Amygdala (tissue), 56 donors: ENCODE measurements at places on chromosomes 11 and 22.

GRCh38 chr11:102428696-102429095 lies 23.9 kb downstream of the TMEM123 start:
- no peak for DNase-seq

DNA sequence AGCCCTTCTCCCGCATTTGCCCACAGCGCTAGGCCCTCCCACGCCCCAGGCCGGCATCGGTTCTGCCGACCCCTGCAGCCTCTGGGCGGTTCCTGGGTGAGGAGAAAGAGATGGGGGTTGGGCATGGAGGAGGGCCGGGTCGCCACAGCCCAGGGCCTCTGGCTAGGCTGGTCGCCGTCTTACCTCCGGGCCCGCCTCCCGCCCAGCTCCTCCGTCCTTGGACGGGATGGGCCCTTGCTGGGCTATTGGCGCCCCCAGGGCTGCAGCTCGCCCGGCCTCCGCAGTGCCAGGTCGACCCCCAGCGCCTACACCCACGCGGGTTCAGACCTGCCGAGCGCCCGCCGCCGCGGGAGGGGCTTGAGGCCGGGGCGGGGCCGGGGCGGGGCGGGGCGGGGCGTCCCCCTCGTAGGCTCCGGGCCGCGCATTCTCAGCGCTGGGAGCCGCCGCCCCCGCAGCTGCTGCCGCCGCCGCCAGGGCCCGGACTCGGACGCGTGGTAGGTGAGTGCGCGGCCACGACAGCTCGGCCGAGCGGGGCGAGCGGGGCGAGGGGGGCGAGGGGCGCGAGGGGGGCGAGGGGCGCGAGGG lies at the start of gene CD151:
Gene CD151 (plus strand): TSS at position 424 of the 585 bp plus-strand sequence. CDS start 3,118 bp downstream, outside the sequence.
- no peak for DNase-seq

GRCh38 chr11:32267679-32268187 lies 167.6 kb downstream of the WT1 start:
- no peak for DNase-seq

DNA sequence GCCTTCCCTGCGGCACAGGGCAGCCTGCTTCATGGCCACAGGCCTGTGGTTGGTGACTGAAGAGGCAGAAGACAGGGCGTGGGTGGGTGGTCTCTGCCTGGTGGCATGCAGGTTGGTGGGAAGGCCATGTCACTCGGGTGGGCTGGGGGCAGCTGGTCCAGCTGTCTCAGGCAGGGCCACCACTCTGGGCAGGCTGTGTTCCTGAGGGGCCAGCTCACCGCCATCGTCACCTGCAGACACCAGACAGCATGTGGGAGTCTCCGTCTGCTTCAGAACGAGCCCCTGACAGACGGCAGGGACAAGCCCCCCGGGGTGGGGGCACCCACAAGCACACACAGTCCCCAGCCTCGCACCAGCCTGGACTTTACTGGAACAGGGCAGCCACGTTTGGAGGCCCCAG lies 750.1 kb downstream of the BRD1 start:
- no peak for DNase-seq

DNA sequence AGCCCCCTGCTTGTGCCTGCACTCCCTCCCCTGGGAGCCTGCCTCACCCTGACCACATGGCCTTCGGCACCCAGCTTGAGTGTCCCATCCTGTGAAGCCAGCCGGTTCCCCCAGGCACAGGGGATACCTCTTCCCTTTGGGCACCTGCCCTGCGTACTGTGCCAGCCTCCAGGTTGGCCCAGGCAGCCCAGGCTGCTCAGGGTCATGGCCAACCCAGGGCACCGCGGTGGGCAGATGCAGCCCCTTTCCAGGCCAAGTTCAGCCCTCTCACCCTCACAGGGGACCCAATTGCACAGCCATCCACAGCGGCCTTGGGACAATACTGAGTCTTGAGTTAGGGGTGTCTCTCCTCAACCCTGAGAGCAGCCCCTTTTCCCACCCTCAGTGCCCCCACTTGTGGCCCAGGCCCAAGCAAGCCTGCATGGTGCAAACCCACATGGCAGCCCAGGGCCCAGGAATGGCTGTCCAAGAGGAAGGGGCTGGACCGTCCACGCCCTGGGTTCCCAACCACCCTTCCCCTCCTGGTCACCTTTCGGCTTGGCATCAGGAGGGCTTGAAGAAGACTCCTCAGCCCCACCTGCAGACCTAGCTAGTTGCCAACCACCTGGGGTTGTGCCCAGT lies 87.7 kb downstream of the CDKN1C start:
- no peak for DNase-seq

DNA sequence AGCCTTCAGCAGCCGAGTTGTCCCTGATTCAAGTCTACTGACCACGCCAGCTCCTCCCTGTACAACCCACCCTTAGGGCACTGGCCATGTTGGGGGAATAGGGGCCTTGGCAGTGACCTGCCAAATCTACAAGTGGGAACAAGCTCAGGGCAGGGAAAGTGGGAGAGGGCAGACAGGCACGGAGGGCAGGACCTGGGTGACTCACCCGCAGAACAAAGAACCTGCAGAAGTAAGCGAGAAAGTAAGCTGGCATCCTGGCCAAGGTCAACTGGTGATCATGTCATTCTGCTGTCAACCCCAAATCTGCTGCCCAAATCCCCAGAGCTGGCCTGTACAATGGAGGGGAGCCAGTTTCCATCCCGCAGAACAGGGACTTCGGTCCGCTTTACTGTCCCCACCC lies 7.9 kb upstream of the SCGB1A1 start:
- DNase-seq, result no peak

- no peak for DNase-seq
These were observed 40.5 kb downstream of the IL18BP start for GRCh38 chr11:72039031-72039855.

- DNase-seq, result no peak
These were observed 31.4 kb downstream of the PLAAT5 start for GRCh38 chr11:63459586-63459985.

DNA sequence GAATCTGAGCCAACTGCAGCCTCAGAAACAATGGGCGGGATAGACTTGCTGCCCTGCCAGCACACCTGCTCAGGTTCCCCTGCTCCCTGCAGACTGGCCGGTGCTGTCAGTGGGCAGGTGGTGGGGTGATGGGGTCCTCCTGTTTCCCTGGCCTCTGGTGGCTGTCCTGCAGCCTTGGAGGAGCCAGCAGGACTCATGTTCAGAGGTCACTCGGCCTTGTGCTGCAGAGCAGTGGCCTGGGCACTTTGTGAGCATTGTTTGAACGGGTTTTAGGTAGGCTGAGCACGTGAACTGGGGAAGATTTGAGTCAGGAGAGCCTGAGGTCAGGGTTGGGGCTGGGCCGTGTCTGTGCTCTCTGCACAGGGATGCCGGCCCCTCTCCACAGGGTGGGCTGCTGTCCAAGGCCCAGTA lies 17.6 kb downstream of the PPIL2 start:
- no peak for DNase-seq

DNA sequence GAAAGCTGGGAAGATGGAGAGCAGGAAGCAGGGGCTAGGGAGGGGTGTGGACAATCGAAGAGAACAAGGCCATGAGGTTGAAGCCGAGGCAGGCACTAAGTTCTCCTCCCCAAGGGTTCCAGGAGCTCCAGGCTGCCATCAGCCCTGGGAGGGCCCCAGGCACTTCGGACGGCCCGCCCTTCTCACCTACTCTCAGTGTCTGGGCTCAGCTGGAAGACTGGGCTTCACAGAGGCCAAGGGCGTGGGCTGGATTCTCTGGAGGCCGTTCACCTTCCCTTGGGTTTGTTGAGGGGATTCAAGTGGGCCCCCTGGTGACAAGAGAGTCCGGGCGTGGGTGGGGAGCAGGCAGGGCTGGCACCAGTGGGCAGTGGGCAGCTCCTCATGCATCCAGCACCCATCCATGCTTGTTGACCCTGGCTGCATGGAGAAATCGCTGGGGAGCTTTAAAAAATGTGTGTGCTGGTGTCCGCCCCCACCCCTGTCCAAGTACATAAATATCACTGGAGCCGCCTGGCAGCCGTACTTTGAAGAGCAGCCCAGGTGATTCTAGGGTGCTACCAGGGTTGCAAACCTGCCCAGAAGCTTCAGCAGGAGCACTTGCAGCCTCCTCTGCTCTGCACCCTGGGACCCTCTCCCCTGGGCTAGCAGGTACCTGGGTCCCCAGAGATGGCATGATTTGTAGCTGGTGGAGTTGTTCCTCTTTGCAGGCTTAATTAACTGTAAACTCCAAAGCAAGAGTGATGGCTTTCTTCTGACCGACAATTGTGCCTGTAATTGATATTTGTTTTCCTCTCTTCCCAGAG lies 74.3 kb downstream of the RTL6 start:
- DNase-seq, result no peak

DNA sequence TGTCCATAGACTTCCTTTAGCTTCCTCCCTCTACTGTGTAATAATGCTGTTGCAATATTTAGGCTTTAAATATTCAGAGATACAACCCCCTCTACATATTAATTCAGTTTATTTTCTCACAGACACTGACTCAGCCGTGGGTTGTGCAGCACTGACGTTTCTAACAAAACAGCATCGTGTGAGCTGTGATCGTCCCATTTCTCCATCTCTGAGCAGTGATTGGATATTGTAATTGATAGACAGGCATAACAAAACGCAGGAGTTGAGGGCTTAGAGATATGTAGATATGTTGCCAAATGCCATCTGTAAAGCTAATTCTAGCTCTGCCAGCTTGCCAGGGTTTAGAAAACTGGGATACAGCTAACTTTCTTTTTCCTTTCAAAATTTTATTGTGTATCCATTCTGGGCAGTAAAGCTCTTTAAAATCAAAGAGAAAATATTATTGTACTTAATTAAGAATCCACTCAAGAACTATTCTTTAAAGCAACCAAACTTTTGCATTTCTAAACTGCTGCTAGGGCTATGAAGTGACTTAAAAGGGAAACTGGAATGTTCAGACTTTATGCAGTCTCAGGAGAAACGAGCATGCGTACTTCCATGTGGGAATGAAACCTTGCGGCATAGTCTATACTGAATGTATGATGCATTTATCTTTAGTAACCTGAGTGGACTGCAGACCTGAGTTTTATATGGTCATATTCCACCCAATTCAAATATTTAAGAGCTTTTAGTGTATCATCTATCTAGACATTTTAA lies 22.7 kb downstream of the BTBD10 start:
- peak; percentile 44 for DNase-seq

DNA sequence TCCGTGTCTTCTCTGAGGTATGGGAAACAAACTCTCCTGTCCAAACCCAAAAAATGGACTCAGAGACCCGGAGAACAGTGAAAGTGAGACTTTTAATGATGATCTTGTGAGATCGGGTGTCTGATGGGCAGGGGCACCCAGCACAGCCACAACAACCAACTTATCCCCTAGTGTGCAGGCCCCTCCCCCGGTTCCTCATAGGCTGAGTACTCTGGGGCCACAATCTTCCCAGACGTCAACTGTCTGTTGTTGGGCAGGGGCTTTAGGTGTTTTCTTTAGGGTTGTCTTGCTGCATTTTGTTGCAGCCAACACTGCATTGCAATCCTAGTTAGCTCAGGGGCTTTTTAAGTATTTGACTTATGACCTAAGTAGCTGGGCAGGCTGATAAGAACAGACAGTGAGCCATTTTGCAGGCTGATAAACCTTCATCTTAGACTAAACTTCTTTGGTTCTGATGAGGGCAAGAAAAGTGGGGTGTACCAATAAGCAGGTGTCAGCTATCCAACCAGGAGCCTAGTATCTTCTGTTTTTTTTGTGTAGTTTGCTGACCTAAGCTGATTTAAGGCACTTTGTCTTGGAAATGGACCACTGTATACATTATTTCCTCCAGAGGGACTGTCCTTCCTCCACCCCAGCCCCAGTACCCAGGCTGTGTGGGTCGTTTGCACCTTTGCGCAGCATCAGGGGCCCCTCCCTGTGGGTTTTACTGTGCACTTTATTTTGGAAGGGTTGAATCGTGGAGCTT lies 1323.6 kb downstream of the TBC1D22A start:
- DNase-seq, result no peak

- DNase-seq, result no peak
These were observed 13.6 kb upstream of the RFPL2 start for GRCh38 chr22:32218470-32218869.

DNA sequence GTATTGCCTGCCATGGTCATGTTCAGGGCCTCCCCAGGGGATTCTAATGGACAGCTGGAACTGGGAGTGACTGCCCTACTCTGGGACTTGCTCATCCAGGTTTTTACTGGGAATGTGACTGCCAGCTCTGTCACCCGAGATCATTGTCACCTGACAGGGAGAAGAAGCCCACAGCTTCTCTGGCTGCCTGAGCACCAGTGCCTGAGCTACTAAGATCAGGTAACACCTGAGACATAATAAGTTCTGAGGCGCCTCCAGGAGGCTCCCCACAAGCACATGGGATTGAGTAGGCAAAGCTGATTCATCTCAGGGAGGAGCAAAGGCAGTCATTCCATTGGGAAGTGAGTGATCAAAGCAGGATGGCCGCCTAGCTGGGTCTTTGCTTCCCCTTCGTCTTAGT lies 84.2 kb upstream of the GALNT18 start:
- DNase-seq, result no peak

DNA sequence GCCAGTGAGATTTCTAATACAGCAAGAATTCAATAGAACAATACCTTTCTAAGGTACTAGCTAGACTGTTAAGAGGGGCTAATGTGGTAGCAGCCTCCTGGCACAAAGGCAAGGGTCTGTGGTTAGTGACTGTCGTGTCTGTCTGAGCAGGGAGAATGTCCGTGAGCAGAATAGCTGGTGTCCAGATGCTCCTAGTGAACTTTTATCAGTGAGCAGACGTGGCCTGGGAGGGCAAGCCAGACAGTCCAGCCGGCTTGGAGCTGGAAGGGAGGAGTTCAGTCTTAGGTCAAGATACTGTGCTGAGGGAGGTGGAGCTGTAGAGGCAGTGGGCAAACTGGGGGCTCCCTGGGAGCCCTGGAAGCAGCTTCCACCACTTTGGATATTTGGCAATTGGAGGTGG lies 138.6 kb downstream of the TEAD1 start:
- DNase-seq, result no peak

- DNase-seq, result no peak
These were observed 62.8 kb downstream of the DDX10 start for GRCh38 chr11:108727665-108728064.

DNA sequence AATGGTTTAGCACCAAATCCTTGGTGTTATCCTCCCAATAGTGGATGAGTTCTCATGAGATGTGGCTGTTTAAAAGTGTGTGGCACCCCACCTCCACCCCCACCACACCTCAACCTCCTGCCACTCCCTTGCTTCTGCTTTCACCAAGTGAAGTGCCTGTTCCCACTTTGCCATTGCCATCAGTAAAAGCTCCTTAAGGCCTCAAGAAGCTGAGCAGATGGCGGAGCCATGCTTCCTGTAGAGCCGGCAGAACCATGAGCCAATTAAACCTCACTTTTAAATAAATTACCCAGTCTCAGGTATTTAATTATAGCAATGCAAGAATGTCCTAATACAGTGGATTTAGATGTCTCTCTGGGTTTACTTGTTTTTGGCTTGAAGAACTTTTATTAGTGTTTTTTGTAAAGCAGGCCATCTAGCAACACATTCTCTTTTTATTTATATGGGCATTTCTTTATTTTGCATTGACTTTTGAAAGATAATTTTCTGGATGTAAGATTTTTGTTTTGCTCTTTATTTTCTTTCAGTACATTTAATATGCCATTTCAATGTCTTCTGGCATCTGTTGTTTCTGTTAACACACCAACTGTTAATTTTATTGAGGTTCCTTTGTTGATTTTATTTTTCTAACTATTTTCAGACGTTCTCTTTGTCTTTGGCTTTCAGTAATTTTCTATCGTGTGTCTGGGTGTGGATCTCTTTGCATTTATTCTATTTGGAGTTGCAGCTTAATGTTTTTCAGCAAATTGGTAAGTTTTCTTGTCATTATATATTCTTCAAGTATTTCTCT lies 724.5 kb upstream of the CNTN5 start:
- DNase-seq, result no peak
